Retina (tissue), 1 donor: ENCODE measurements at places on chromosomes 6 and 20.
A peak's percentile ranks its signal among the peaks of the same experiment; 100 is the strongest.

DNA sequence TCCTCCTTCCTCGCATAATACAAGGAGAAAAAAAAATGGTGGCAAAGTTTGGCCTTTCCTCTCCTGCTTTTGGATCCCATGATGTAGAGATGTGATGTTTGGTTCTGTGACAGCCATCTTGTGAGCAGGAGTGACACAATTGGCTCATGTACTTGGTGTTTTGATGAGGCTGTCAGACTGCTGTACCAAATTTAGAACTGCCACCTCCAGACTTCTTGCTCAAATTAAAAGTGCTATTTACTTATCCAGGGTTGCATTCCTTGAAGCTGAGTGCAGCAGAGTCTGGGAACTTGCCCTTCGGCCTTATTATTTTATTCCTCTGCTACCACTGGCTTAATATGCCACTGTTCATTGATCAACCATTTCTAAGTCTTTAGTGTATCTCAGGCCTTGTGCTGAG is 21.9 kb downstream of the BCAS1 start:
- DNase-seq: no peak

DNA sequence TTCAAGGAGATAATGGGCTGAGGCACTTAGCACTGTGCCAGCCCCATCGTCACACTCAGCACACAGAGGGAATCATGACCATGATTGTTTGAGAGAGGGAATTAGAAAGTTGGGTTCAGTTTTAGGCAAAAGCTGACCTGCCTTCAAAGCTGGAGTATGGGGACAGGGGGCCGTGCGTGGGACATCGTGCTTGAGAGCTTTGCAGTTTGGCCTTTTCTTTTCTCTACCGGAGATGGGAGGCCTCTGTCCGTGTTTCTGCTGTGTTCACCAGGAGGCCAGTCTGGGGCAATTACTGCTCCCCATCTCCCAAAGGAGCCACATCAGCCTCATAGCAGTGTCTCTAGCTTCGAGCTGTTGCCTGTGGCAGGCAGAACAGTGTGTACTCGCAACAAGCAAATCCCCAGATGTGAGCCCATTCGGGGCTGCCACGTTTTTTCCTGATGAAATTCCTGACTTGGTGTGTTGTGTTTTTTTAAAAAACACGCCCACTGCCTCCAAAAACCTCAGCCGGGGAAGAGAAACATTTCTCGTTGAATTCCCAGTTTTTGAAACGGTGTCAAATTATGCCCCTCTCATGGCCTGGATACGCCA is 20.2 kb downstream of the EYA2 start:
- no peak for DNase-seq

DNA sequence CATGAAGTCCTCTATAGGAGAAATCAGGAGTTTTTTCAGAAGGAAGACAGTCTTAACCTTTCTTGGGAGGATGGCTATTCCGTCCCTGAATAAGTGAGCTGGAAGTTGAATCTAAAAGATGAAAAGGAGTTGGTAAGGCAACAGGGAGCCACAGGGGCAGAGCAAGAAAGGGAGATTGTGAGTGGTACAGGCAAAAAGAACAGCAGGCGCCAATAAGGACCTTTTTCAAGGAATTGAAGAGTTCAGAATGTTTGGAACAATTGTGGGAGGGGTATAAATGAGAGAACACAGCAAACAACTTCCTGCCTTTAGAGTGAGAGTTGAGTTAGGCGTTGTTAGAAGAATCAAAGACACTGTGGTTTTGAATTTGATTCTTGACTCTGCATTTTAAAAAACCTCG is 1003.7 kb downstream of the EPHA7 start:
- no peak for DNase-seq

GRCh38 chr6:81451787-81452186 is 300.7 kb downstream of the TENT5A start:
- no peak for DNase-seq

GRCh38 chr6:124867121-124867520 is 95.1 kb upstream of the RNF217 start:
- no peak for DNase-seq

- peak; percentile 42 for DNase-seq
Measured at GRCh38 chr6:163780994-163781393, 366.5 kb downstream of the QKI start.

GRCh38 chr6:5025911-5026819 is 22.3 kb upstream of the RPP40 start:
- DNase-seq: peak; percentile 88
